A549 (cell line): ENCODE measurements at places on chromosomes 7 and 10. TPM values are rescaled to one million over a fixed set of nuclear protein-coding genes. Genes with fewer than 3 reads are reported as not detected.

DNA sequence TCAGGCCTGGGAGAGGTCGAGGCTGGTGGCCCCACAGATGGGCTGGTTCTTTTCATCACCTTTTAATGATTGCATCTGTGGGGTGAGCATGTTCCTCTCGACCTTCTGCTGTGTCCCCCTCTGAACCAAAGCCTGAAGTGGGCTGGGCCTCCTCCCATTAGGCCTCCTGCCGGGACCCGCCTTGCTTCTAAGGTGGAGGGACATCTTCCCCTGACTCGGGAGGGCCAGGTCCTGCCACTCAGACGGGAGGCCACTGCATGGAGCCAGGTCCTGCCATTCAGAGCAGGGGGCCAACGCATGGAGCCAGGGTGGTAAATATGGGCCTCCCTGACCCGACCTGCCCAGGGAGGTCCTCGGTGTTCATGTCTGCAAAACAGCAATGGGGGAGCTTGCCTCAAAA lies 188.4 kb downstream of the EBF3 start:
- DNase-seq: no peak

- DNase-seq: no peak
Observed at GRCh38 chr7:7425321-7425720, 110.4 kb downstream of the COL28A1 start.

Gene SPDYE6
- not detected in 3 replicates for polyA plus RNA-seq

DNA sequence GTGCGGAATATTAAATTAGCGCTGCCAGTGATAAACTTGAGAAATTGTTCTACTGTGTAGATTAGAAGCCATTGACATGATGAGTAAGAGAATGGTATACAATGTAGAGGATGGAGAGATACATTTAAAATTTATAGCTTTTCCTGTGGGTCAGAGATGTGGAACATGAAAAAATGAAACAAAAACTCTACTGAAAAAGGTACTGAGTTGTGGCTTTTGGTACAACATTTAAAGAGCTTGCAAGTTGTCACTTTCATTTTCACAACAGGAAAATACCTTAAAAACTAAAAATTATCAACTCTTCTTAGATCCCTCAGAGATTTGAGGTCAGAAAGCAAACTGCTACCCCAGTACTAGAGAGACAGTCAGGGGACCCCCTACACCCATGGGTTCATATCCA lies 348.8 kb upstream of the CDC14C start:
- no peak for DNase-seq

- DNase-seq: no peak
Observed at GRCh38 chr10:132264966-132265889, 42.5 kb downstream of the STK32C start.

Gene CLDN4
- polyA plus RNA-seq: 1.3 to 1.5 TPM (median 1.5 TPM) in 3 replicates

Gene NRG3
- polyA plus RNA-seq: not detected in 3 replicates

DNA sequence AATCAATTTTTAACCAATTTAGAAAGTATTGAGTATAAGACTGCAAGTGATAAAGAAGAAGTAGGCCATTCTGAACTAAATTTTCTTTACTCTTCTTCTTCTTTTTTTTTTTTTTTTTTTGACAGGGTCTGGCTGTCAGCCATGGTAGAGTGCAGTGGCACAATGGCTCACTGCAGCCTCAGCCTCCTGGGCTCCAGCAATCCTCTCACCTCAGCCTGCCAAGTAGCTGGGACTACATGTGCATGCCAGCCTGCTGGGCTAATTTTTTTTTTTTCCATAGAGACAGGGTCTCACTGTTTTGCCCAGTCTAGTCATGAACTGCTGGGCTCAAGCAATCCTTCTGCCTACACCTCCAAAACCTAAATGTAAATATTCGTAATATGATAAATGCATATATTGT lies 63.2 kb downstream of the DGKB start:
- DNase-seq: no peak

Gene GRM3
- not detected in 3 replicates for polyA plus RNA-seq

DNA sequence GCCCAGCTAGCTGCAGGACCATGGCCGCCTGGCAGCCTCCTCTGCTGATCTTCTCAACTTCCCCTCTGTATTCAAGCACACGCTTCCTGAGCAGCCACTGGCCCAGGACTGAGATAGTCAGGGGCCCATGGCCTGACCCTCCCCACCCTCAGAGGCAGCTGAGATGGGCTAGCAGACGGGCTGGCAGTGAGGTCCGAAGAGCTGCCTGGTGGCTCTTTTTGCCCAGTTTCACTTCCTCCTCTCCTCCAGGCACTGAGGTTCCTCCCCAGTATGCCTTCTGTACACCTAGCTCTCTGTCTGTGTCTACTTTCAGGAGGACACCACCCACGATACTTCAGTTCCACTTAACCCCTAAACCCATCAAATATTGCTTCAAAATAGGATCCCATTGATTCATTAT lies 395.6 kb downstream of the TNS3 start:
- no peak for DNase-seq

- DNase-seq: peak; percentile 20
Observed at GRCh38 chr10:106571192-106571946, 593.1 kb downstream of the SORCS1 start.

DNA sequence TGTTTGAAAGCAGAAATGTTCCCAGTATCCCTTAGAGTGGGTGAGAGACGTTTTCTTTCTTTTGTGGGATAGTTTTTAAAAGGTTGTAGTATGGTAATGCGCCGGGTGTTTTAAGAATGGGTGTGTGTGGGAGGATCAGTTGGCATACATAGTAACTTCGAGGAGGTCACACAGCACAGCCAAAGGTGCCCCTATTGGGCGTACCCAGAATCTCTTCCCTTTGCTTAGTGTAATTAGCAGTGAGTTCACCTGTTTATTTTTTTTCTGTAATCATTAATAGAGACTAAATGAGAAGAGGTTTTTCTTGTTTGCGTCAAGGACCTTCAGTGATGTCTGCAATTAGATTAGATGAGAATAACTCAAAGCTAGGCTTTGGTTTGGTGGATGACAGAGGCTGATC lies 1.5 kb downstream of the PLEKHA8 start:
- DNase-seq: peak; percentile 31

DNA sequence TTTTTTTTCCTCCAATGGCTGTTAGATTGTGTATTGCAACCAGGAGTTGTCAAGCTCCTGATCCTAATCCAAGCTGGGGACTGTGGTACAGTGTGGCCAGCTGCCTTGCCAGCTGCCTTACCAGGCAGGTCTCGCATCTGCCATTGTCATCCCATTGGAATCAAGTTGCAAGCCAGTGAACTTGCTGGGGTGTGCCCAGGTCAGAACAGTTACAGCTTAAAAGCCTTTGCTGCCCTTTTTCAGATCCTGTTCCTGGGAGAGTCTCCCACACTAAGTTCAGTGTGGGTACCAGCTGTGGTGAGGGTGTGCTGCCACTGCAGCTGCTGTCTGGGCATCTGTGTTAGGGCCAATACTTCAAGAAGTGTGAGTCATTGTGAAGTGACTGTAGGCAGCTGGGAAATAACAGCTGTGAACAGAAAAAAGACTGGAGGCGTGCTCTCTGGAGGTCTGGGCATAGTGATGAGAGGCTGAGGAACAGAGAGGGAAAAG lies 72.8 kb downstream of the CCNY start:
- no peak for DNase-seq

Gene ANKRD61
- 0.37 to 0.49 TPM (median 0.41 TPM) in 3 replicates for polyA plus RNA-seq

DNA sequence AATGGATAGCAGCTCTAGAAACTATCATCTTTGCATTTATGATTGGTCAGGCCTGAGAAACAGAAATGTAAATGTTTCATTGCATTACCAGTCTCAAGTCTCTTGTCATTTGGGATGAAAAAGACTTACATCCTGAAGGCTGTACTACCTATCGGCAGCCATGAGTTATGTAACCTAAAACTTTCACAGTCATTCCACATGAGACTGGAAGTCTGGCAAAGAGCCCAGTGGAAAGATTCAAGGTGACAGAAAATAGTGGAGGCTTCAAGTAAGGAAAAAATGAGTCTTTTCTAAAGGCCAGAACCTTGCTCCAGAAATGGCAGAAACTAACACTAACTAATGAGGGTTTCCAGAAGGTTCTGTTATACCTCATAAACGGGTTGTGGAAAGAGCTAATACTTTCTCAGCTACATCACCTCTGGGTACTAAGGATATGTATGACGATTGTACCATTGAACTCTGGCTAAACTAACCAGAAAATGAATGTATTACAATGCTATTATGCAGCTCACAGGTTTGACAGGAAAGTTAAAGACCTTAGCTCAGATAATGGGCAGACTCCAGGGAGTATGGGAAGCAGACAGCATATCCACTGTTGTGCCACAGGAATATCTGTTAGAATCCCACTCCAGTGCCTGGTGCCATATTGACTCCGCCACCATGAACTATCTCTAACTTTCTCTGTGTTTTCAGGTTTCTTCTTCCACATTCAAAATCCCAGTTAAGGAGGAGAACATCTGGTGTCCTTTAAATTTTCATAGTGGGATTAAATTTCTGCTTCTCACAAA lies 41.7 kb upstream of the DYNC1I1 start:
- DNase-seq: no peak

Gene FAM25A
- not detected in 3 replicates for polyA plus RNA-seq

DNA sequence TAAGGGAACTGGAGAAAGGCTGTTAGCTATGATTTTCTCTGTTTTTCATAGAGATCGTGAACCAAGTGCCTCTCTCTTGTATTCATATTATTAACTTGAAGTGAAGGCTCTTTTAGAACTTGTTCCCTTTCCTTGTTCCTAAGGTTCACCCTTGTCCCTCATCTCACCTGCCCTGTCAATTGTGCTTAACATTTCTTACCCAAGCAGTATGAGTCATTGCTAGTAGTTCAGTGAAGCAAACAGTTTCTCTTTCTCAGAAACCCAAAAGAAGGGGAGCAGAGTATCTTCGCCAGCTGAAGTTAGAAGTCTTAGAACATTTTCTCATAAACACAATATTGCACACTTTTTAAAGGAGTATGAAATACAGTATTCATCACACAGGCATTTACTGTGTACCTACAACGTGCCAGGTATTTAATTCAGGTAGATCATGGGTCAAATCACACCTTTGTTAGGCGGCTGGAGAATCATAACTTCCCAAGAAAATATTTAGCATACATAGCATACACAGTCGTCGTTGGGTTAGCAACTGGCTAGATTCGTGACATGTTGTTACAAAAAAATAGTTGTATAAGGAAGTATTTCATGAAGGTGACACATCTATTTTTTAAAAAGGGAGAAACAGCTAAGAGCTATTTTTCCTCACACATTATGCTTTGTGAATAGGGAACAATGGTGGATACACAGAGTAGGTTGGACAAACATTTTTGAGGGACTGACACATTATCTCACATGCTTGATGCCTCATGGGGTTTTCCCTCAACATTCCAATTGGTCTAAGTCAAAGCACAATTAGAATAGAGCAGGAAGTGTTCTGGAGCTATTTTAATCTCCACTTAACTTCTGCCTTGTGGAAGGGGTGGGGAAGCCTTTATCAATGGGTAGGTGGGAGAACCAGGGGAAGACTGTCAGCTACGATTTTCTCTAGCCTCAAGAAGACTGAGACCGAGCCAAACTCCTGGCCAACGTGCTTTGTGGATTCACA lies 13.2 kb downstream of the HDAC9 start:
- peak; percentile 50 for DNase-seq

GRCh38 chr7:47866120-47866519 lies 82.1 kb downstream of the PKD1L1 start:
- DNase-seq: no peak

DNA sequence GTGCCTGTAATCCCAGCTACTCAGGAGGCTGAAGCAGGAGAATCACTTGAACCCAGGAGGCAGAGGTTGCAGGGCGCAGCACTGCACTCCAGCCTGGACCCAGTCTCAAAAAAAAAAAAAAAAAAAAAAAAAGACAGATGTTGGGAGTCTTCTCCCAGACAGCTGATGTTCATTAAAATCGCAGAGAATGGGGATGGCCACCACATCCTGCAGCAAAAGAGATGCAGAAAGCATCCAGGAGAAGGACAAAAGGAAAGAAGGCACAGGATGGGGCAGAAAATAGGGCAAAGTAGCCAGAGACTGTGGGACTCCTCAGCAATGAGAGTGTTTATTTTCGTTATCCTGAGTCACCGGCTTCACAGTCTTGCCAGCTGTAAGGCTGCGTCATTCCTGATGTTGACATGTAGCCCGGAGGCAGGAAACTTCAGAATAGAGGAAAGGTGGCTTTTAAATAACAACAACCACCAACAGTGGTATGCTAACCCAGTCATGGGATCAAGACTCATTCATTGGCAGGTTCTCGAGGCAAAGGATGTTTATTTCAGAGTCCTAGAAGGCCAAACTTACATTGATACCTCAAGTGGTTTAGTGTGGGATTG lies 149.5 kb upstream of the SVIL start:
- DNase-seq: peak; percentile 96

DNA sequence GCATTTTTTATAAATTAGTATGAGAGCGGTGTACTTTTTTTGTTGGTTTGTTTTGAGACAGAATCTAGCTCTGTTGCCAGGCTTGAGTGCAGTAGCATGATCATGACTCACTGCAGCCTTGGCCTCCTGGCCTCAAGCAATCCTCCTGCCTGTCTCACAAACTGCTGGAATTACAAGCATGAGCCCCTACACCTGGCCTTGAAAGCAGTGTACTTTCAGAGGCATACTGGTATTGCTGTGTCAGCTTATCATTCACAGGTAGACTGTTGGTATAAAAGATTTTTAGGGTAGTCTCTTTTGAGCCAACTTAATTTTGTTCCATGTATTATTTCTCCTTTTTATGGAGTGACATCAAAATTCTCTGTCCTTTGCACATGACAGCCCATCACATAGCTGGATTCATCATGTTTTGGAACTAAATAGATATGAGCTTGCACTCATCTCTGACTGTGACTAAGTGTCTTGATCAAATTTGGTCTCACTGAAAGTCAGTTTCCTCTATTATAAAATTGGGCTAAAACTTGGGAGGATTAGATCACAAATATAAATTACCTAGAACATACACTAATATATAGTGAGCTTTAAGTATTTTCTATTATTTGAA lies 12.4 kb downstream of the GNAT3 start:
- no peak for DNase-seq

DNA sequence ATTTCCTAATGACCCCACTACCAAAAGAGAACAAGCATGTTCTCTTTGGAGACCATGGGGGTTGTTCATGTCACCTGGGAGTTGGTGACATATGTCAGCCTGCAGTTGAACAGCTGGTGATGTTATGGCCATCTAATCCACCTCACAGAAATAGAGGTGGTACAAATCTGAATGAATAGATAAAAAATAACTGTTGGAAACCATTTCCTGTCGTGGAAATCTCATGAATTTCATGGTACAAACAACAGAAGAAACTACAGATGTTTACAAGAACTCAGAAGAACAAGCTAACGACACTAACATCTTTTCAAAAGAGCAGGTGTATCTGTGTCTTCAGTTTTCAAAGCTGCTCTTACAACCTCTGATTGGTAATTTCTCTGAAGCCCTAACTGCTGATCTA lies 81.3 kb downstream of the RAPGEF5 start:
- no peak for DNase-seq
